ENCODE measurements at places on chromosomes 4 and X. TPM values are rescaled to one million over a fixed set of nuclear protein-coding genes. Genes with fewer than 3 reads are reported as not detected.

The ARX gene
- total RNA-seq: not detected

- no peaks in the 10 kb centered on the region for H3K4me1 ChIP-seq
- no peaks in the 10 kb centered on the region for H3K27me3 ChIP-seq
- H3K27ac ChIP-seq: no peak overlapping the region
- no peak for DNase-seq
- H3K4me3 ChIP-seq: no peak overlapping the region
Measured at GRCh38 chrX:108250654-108251579, 159.3 kb downstream of the ATG4A start.

The STPG2 gene
- total RNA-seq: 0.22 TPM

- no peak overlapping the region for H3K27ac ChIP-seq
- H3K4me1 ChIP-seq: no peaks in the 10 kb centered on the region
- H3K4me3 ChIP-seq: no peak overlapping the region
- no peaks in the 10 kb centered on the region for H3K36me3 ChIP-seq
- DNase-seq: no peak
- no peaks in the 10 kb centered on the region for H3K27me3 ChIP-seq
Measured at GRCh38 chr4:144734522-144734921, 88.6 kb downstream of the HHIP start.

DNA sequence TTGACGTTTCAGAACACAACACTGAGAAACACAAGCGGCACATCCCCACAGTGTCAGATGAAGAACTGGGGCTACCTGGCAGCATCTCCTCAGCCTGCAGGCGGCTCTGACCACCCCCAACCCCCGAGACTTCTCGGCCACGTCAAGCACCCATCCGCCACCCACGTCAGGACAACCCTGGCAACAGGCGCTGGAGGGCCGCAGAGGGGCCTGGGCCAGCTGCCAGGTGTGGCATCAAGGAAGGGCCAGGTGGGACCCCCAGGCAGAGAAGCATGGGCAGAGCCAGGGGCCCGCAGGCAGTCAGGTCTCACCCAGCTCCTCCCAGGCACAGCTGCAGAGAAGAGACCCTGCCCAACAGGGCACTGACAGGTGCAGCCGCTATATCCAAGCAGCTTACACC lies 22.3 kb downstream of the GAK start:
- H3K36me3 ChIP-seq: peaks cover 56% of the 10 kb centered on the region
- H3K27ac ChIP-seq: no peak overlapping the region
- H3K27me3 ChIP-seq: no peaks in the 10 kb centered on the region
- DNase-seq: no peak
- H3K4me3 ChIP-seq: no peak overlapping the region

The SHROOM3 gene
- not detected for total RNA-seq

- no peak for DNase-seq
- peak overlapping the region; percentile 55 for H3K27ac ChIP-seq
- peaks cover 38% of the 10 kb centered on the region for H3K36me3 ChIP-seq
- peaks cover 47% of the 10 kb centered on the region for H3K4me1 ChIP-seq
- peak overlapping the region; percentile 80 for H3K4me3 ChIP-seq
Measured at GRCh38 chrX:1591863-1592469, 562 bp downstream of the AKAP17A start.

DNA sequence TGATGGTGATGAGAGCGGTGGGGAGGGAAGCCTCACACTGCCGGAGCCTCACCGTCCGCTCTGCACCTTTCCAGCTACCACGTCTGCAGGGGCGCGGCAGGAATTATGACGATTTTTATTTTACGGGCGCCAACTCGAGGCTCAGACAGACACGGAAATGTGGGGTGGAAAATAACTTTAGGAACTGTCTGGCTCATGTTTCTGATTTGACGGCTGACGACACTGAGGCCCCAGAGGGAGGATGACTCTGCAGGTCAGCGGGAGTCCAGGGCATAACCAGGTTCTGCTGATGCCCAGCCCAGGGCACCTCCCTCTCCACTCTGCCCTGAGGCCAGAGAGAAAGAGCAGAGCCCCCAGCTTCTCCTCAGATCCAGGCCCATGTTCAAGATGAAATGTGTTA lies 43.9 kb downstream of the C4orf50 start:
- H3K4me1 ChIP-seq: no peaks in the 10 kb centered on the region
- H3K27ac ChIP-seq: no peak overlapping the region
- H3K36me3 ChIP-seq: no peaks in the 10 kb centered on the region
- peaks cover 5% of the 10 kb centered on the region for H3K27me3 ChIP-seq
- H3K4me3 ChIP-seq: no peak overlapping the region
- no peak for DNase-seq

GRCh38 chr4:175054980-175055379 lies 136.8 kb downstream of the ADAM29 start:
- H3K27ac ChIP-seq: no peak overlapping the region
- H3K27me3 ChIP-seq: no peaks in the 10 kb centered on the region
- no peaks in the 10 kb centered on the region for H3K36me3 ChIP-seq
- no peak for DNase-seq

The SLC10A4 gene
- total RNA-seq: not detected
